ENCODE measurements at places on chromosomes 4 and X.

GRCh38 chrX:17788439-17788838 is 51.1 kb downstream of the SCML1 start:
- DNase-seq, result peak; percentile 33

DNA sequence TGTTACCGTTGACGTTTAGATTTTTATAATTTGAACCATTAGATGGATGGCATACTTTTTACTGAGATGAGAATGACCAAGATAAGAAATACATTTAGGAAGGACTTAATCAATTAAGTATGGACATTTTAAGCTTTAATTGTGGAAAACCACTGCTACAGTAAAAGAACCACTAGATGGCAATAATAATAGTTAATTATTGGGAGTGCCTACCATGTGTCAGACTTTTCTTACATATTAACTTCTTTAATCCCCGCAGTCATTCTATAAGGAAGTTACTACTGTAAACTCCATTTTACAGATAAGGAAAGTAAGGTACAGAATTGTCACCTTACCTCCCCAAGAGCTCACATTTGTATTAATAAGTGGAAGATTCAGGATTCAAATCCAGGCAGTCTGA is 48.5 kb upstream of the MYOZ2 start:
- DNase-seq, result no peak

DNA sequence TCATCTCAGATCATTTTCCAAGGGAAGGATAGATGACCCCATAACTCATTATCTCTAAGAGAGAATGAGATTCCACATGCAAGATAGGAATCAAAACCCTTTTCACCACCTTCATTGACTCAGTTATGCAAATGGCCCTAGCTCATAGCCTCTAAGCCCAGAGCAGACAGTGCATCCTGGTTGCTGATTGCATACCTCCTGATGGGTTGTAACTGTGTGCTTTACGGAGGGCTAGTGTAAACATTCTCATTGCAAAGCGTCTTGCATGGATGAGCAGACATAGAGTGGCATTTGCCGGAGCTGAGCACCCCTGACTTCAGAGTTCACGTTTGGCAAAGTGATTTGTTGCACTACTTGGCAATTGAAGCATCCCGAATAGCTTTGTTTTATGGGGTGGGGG is 151.0 kb downstream of the VCX3A start:
- no peak for DNase-seq

DNA sequence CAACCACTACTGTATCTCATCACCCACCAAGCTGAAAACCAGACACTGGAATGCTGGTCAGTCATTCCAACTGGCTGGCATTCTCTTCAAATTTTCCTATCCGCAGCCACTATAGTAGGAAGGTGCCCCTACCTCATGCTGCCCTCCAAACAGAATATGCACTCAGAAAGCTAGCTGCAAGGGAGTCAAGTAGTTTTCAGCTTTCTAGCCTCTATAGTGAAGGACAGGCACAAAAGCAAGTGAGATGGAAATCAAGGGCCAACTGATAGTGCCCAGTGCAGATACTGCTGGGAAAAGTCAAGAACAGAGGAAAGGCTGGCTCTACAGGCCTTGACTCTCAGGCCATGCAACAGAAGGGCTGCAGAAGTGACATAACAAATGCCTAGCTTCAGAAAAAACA is 47.2 kb downstream of the BCOR start:
- DNase-seq, result no peak

DNA sequence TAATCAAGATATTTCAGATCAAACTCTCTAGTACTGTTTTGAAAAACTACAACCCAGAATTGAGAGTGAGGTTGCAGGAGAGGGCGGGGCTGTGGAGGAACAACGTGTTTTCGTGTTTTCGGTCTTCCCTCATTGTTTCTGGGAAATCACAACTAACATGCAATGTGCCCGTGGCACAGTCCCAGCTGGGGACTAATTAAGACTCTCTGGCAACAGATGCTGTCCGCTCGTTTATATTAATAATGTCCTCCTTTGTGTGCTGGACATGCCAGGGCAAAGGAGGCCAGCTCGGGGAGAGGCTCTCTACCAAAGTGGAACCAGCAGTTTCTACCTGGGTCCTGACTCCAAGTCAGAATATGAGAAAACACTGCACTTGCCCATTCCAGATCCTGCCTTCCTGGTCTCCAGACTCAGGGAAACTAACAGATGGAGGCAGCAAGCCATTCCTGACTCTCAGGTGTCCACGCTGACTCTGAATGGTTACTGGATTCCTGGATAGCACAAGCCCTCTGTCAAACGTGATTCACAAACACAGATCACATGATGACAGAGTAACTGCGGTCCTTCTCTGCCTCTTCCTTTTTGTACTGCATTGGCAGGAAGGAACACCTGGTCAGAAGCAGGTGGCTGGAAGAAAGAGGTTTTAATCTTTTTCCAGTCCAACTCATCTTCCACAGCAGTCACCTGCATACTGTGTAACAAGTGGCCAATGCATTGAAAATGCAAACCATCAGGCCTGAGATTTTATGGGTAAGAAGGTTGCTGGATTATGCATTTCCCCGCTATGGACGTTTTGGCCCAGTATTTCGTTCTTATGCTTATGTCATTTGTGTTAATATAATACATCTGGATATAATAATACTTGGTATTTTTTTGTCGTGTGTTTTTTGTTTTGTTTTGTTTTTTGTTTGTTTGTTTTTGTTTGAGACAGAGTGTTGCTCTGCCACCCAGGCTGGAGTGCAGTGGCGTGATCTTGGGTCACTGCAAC is 65.0 kb downstream of the COQ2 start:
- DNase-seq, result no peak

GRCh38 chr4:74293558-74293957 is 14.7 kb upstream of the EPGN start:
- no peak for DNase-seq

DNA sequence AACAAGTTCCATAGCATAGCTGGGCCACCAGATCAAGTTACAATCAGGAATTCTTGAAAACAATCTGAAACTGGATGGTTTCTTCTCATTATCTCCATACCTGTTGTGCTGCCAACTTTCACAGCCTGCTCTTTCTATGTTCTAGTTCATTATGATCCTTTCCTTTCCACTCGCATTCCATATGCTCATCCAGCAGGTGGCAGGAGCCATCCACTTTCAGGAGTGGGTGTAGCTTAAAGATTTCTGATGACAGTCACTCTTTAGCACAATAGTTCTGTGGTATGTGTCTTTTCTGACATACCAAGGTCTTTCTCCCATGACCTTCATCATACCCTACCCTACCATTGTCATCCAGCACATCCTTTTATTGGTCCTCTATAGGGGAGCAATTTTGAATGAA is 46.4 kb downstream of the PAGE2 start:
- no peak for DNase-seq

DNA sequence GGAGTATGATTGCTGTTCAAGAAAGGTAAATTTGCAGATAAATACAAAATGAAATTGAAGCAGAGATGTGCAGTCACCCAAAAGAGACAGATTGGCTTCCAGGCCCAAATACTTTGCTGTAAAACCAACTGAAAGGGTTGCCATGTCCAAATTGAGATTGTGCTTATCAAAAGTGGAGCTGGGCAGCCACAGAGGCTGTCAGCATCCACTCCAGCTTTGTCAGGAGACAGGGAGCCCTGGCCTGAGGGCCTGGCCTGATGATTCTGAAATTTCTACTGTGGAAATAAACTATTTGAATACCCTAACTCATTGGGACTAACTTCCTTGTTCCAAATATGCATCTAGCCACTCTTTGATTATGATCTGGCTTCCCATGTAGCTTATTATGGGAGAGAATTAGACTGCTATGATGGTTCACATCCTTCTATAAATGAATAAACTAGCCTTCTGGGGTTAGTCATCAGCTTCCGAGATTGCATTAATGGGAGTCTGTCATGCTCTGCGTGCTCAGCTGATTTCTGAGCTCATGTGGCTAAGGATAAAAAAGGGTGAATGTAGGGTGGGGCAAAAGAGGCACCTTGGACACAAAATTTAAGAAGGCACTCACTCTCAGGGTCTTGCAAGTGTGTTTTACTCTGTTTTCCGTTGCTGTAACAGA is 48.2 kb downstream of the SLC34A2 start:
- DNase-seq, result no peak

DNA sequence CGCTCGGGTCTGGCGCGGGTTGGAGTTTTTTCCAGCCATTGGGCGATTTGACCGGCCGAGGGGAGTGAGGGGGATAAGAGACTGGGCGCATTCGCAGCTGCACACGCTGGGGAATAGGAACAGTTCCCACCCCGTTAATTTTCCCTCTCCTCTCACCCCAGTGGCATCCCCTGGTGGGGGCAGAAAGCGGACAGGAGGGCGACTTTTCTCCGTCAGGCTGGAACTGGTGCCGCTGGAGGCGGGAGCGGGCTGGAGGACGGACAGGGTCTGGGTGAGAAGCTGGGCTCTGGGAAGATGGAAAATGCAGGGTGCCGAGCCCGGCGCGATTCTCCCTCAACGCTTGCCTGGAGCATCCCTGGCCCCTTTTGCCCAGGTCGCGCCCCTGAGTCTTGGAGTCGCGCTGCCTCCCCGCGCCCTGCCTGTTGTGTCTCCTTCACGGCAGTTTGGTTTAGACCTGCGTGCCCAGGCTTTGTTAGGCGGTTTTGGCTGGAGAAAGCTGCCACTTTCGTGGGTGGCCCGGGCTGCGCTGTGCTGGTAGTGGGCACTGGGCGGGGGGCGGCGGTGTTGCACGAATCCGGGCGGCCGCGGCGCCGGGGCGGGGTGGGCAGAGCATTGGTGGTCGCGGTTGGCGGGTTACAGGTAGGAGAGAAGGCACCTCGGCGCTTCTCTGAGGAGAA is 2.0 kb downstream of the ADGRL3 start:
- DNase-seq, result peak; percentile 8

- no peak for DNase-seq
These were observed 257.6 kb upstream of the CXXC4 start for GRCh38 chr4:104752337-104752736.

DNA sequence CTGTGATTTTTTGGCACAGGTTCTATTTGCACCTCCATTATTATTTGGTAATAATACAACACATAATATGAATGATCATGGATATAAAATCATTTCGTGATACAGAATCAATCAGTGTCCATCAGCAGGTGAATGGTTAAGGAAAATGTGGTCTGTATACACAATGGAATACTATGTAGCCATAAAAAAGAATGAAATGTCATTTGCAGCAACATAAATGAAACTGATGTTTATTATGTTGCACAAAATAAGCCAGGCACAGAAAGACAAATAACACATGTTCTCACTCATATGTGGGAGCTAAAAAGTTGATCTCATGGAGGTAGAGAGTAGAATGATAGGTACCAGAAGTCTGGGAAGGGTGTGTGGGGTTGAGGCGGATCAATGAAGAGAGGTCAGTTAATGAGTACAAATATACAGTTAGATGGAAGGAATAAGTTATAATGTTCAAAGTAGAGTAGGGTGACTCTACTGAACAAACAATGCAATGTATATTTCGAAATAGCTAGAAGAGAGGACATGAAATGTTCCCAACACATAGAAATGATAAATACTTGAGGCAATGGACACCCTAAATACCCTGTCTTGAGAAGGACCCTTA is 1.1 kb upstream of the SMARCA1 start:
- DNase-seq, result no peak

- no peak for DNase-seq
These were observed 7.5 kb upstream of the NDST3 start for GRCh38 chr4:118026806-118027205.

DNA sequence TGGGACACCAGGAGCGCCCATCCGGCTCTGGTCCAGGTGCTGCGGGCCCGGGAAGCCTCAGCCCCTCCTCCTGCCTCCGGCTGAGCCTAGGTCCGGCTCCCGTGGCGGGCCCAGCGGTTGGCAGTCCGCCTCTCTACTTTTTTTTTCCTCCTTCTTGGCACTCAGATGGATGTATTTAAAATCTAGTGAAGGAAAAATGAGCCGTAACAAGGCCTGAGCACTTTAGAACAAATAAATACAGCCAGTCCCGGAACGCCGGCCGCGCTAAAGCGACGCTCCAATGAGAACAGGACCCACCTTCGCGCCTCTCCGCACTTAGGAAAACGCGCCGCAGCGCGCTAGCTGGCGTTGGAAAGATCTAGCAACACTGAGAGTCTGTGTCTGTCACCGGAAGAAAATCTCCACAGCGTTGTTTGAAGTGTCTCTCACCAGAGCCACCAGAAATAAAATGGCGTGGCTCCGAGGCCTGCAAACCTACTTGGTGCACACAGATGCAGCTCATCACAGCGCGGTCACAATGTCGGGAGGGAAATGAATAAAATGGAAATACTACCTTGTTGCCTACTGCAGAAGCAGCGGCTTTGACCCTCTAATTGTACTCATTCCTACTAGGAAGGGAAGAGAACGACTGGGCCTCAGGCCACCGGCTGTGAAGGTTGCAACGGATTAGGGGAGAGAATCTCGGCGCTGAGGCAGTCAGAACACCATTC is 4.7 kb downstream of the NEUROG2 start:
- DNase-seq, result no peak

GRCh38 chr4:173991316-173991715 is 292.2 kb downstream of the FBXO8 start:
- DNase-seq, result no peak

- peak; percentile 68 for DNase-seq
These were observed at the start of gene ACOT9 for GRCh38 chrX:23742697-23743622. ACOT9 (minus strand) TSS chrX:23743276; CDS start chrX:23743144, 132 bp downstream.

- no peak for DNase-seq
These were observed 18.4 kb downstream of the HMX1 start for GRCh38 chr4:8853249-8853648.

DNA sequence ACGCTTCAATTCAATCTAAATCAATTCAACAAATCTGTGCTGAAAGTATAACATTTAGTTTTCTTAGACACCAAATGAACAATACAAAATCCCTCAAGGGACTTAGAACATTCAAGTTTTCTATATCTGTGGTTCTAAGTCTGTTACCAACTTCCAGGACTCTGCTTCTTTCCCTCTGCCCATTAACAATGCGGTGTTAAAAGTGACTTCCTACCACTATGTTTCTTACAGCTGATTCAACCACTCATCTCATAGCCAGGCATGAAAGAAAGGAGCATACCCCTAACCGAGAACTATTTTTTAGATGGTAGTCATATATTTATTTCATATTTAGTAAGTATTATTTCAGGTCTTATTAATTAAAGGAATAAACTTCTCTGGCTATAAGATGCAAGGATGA is 38.9 kb downstream of the PPA2 start:
- DNase-seq, result no peak

GRCh38 chr4:20987191-20987590 is 286.9 kb downstream of the PACRGL start:
- DNase-seq, result no peak

GRCh38 chrX:103831803-103832544 is at the start of gene RAB9B:
RAB9B (minus strand) TSS chrX:103832257; CDS start chrX:103825784, 6,473 bp downstream.
- peak; percentile 42 for DNase-seq

GRCh38 chrX:42695800-42696358 is 82.1 kb downstream of the PPP1R2C start:
- no peak for DNase-seq

- DNase-seq, result no peak
These were observed 3.7 kb downstream of the SMS start for GRCh38 chrX:21944136-21944615.
